ENCODE measurements at places on chromosomes 7 and 10.
A peak's percentile ranks its signal among the peaks of the same experiment; 100 is the strongest.

DNA sequence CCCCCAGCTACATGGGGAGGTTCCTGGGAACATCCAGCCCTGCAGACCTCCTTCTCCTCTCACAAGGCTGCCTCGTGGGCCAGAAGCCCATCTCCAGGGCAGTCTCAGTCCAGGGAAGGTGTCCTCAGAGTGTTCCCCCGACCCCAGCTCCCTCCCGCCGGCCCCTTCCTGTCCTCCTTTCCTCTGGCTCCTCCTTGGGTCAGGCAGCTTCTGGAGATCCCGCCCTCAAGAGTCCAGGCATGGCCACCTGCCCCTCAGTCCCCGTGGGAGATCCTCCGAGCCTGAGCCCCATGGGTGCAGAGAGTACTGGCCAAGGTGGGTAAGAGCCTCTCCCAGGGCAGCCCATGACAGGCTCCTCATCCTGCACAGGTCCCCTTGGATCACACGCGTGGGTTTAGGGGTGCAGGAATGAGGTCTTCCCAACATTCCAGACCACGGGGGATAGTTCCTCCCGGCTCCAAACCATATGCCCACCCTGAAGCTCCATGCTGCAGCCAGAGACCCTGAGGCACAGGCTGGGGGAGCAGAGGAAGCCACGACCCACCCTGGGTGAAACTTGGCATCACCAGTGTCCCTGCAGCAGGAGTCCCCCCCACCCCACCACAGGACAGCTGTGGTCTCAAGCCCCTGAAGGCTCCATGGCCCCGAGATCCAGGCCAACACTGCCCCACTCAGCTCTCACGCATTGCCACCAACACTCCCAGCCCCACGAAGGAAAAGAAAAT, 65.5 kb downstream of the OAT start:
- no peak for DNase-seq

- no peak for DNase-seq
Measured at GRCh38 chr10:14306190-14306589, 24.5 kb downstream of the FRMD4A start.

DNA sequence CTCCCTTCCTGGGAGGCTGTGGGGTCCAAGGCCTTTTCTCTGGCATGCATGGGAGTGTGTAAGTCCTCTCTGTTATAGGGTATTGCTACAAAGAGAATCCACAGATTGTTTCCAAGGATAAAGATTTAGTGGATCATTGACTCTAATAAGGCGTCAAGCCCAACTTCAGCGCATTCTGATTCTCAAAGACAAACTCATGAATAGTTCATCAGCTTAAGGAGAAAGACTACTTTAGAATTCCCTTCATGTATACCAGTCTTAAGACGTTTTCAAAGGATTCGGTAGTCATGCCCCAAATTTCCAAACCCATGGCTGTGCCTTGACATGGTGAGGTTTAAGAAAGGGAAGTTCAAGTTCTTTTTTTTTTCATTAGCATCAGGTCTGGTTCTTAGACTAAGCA, 46.6 kb upstream of the ABLIM1 start:
- no peak for DNase-seq

GRCh38 chr7:30363778-30364563, 79.6 kb downstream of the ZNRF2 start:
- DNase-seq = no peak

DNA sequence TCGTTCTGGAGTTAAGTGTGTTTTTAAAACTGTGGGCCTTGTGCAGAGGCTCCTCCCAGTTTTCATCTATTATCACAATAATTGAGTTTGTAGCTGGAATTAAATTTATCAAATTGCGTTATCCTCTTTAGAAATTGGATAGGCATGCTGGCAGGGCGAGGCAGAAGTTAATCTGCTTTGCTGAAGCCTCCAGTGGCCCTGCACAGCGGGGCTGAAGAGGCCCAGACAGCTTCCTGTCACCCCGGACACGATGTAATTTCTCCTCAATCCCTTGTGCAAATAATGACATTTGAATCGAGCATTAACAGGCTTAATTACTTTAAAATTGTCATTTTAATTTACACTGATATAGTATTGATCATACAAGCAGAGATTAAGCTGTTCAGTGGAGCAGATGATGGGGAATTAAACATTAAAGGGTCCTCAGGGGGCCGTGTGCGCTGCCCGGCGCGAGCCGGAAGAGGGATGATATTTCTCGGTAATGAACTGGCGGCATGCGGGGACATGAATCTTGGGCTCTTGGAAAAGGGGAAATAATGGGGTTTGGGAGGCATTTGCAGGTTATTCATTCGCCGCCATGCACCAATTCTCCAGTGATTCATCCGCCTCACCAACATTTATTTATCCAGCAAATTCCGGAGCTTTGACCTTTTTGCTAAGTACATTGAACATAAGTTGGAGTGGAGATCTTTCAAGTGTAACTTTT, 118.5 kb downstream of the NKX6-2 start:
- DNase-seq = peak; percentile 39

DNA sequence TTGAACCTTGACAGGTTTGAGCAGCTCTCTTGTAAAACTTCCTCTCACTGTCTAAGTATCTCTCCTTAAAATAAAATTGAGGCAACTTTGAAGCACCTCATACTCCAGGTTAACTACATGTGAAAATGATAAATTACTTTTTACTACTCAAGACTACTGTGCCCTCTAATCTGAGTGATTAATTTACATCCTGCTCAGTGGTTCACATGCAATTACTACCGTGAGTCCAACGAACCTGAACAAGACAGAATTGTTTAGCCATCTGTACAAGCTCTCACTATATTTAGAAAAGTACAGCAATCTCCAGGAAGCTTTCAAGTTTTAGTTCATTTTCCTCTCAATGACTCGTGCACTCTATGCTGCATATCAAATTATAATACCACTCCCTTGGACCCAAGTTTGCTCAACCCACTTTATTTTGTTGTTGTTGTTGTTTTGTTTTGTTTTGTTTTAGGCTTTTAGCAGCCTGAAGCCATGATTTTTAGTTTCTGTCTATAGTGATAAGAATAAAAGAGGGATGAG, 21.2 kb downstream of the PDE1C start:
- no peak for DNase-seq

DNA sequence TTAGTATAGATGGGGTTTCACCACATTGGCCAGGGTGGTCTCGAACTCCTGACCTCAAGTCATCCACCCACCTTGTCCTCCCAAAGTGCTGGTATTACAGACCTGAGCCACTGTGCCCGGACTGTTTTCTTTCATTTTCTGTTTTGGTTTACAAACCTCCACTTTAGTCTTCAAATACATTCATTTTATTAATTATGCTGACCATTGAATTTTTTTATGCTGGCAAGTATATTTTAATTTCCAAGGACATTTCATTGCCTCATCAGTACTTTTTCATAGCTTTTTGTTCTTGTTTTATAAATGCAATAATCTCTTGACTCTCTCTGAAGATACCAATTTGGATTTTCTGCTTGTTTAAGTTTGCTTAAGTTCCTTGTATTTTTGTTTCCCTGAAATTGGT, 170.5 kb downstream of the CACNB2 start:
- DNase-seq = no peak

DNA sequence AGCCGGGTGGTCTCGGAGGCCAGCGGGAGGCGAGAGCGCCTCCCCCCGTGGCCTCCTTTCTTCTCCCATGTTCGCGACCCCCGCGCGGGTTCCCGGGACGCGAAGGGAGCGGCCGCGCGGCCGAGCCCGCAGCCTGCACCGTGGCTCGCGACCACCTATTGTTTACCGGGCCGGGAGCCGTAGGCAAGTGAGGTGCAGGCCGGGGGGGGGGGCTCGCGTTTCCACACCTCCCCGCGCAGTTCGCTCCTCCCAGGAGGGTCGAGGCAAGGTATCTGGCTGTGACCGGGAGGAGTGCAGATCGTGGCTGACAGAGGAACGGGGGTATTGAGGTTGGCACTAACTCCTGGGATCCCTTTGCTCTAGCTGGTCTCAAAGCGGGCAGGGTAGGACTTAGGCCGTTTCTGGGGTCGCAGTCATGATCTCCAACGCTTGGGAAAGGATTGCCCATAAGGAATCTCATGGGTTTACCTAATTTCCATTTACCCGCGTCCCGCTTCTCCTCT, 734 bp downstream of the PTPN12 start:
- DNase-seq = peak; percentile 60

DNA sequence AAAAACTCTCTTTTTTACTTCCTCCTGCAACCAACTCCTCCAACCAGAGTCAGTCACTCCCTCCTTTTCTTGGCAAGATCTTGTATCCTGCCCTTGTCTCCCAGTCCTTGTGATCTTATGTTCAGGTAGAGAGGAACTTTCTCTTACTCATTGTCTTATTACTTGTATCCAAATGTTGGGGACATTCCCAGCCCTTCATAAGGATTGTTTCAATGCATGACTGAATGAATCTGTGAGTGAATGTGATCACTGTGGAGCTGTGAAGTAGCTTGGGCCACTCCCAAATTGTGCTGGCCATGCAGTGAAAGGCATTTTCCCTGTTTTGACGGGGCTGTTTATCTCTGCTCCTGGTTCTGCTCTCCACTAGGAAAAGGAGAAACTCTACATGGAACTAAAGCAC, 93.7 kb downstream of the CFAP58 start:
- DNase-seq = no peak

- DNase-seq = no peak
Measured at GRCh38 chr10:132685101-132685891, 100.7 kb downstream of the NKX6-2 start.

DNA sequence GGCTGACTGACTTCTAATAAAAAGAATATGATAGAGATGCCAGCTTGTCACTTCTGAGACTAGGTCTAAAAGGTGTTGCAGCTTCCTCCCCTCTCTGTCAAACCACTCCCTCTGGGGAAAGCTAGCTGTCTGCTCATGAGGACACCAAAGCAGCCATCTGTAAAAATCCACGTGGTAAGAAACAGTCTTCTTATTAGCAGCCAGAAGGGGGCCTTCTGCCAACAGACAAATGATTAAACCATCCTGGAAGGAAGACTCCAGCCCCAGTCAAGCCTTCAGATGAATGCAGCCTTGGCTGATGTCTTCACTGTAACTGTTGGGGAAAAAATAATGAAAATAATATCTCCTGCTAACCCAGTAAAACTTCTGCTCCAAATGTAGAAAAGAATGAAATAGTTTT, 41.9 kb upstream of the DAGLB start:
- peak; percentile 62 for DNase-seq

DNA sequence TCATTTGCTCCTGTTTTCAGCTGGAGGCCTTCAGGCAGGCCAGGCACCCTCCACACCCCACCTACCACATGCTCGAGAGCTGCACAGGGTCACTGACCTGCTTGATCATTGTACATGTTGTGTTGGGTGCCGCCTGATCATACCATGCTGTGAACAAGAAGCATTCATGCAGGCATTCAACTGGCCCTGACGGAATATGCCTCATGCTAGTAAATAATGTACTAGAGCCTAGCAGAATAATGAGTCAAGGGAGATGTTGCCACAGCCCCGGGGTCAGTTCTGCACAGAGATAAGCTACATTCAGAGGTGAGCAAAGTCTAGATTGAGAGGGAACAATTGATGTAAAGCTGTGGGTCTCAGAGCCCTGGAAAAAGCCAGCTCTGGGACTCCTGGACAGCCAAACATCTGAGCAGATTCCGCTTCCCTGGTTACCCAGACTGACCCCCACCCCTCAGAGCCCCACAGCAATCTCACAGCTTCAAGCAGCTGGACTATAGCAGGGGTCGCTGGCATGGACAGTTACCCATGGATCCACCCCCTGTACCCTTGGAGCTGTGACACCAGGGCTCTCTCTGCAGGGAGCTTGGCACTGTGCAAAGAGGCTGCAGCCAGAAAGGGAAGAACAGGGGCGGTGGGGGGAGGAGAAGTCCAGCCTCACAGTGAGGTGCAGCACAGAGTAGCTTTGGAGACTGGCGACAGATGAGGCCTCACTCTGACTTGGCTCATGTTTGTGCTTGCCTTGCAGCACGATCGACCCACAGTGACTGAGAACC, 86.6 kb downstream of the FRMPD2 start:
- DNase-seq = no peak

- no peak for DNase-seq
Measured at GRCh38 chr7:41232086-41232485, 470.8 kb downstream of the INHBA start.

- peak; percentile 26 for DNase-seq
Measured at GRCh38 chr7:132577206-132578049, 1.2 kb upstream of the PLXNA4 start.

DNA sequence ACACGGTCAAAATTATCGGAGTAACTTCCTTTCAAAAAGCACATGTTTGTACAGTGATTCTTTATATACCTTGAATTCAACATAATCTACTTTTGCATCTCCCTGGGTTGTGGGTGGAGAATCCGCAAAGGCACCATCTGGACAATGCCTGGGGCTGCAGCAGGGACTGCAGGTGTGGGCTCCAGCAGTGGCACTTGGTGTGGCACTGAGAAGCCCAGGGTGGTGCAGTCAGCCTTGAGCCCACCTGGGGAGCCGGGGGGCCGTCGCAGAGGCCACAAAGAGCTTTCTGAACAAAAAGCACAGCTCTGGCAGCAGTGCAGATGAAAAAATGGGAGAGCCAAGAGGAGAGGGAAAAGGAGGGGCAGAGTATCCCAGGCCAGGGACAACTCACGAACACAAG, 22.2 kb downstream of the PARD3 start:
- DNase-seq = no peak

Measured in A549 (cell line).